ENCODE measurements at places on chromosomes 1 and 21.

GRCh38 chr1:221768444-221769066, 26.7 kb upstream of the DUSP10 start:
- DNase-seq: no peak

- DNase-seq: no peak
Observed at GRCh38 chr1:169141356-169141755, 34.9 kb downstream of the ATP1B1 start.

- DNase-seq: no peak
Observed at GRCh38 chr1:236341298-236341697, 52.8 kb upstream of the EDARADD start.

DNA sequence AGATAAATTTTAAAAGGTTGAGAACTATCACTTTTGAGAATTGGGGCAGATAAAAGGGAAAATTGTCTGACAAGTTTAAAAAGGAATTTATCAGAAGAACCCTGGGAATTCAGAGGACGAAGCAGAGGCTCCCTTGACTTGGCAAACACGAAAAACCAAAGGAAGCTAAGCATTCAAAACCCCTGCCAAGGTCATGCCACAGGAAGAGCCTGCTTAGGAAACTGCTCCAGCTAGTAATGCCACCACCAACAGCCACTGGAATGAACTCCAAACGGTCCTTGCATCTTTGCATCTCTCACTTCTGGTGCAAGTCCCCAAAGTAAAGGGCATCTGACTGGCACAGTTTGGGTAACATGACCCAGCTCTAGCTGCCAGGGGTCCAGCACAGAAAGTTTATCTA, 7.2 kb downstream of the GPBP1L1 start:
- no peak for DNase-seq
